ENCODE measurements at places on chromosomes 5 and 9.
A peak's percentile ranks its signal among the peaks of the same experiment; 100 is the strongest.

- DNase-seq, result no peak
Observed at GRCh38 chr9:109355564-109356297, 34.9 kb upstream of the EPB41L4B start.

DNA sequence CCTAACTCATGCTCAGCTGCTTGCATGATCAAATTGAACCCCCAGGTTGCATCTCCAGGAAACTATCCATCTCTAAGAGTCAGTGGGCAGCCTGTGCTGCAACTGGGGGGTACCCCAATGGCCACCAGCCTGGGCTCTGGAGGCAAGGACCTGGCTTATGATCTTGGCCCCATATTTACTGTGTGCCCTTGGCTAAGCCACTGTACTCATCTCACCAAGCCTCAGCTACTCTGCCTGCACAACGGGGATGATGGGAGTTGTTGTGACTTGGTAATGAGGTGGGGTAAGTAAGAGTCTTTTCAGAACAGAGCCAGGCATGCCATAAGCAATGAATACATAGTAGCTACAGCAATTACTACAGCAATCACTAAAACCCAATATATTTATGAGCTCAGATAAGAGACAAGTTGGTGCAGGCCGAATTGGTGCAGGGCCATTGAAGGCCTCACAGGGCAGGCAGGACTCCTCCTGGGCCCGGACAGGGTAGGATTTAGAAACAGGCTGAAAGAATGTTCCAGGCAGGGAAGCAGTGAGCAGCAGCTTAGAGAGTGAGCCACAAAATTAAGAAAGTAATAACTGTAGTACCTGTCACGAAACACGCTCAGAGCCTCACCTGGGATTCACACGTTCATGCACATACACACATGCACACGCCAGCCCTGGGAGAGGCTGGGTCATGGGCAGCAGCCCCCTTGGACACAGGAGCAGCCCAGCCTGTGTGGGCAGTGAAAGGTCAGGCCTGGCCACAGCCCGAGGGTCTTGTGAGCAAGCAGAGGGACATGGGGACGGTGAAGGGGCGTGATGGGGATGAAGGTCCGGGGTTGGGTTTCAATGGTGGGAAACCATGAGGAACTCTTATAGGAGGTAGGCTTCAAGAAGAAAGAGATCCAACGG lies 74.1 kb downstream of the PAX5 start:
- no peak for DNase-seq

- no peak for DNase-seq
Observed at GRCh38 chr9:91126761-91127445, 234.8 kb downstream of the AUH start.

DNA sequence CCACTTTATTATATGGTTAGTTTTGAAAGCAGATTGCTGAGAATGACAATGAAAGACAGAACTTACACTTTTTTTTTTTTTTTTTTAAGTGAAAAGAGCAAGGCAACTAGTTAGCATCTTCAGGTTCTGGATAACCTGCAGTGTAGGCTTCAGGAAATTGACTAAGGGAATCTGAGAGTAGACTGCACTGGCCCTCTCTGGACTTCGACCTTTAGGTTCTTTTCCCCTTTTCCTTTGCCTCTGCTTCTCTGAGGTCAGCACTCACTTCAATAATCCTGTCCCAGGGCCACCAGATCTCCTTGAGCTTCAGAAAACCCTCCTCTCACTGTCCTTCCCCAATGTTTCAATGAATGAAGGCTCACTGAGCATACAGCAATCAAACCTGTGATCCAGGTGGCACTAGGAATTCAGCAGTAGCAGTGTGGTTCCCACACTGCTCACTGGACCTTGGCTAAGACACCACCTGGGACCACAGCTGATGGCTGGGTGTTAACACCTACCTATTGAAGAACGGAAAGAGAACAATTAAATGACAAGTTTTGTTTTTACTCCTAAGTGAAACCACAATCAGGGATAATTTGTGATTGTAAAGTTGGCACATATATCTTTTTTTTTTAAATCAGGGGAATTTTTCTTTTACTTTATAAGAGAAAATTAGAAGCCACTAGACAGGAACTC lies 85.8 kb upstream of the IL6ST start:
- DNase-seq, result no peak

GRCh38 chr5:38554403-38554802 lies 2.0 kb downstream of the LIFR start:
- no peak for DNase-seq

- DNase-seq, result no peak
Observed at GRCh38 chr5:109177227-109177626, 232.5 kb downstream of the PJA2 start.

- no peak for DNase-seq
Observed at GRCh38 chr9:78304357-78304756, 7.4 kb downstream of the PSAT1 start.

DNA sequence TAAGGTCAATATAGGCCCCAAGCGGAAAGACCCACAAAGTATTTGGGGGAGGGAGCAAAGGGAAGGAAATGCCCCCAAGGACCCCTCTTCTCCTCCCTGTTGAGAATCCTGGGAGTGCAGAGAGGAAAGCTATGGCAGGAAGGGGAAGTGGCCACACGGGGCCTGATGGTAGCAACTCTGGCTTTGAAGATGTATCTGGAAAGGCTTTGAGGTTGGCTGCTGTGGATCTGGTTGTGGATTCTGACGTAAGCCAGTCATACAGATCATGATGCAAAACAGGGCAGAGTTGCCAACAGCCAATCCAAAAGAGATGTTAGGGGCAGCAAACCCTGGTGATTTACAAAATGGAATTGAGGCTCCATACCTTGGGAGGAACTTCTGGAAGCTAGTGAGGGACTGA lies 108.8 kb downstream of the PRKACG start:
- DNase-seq, result no peak

DNA sequence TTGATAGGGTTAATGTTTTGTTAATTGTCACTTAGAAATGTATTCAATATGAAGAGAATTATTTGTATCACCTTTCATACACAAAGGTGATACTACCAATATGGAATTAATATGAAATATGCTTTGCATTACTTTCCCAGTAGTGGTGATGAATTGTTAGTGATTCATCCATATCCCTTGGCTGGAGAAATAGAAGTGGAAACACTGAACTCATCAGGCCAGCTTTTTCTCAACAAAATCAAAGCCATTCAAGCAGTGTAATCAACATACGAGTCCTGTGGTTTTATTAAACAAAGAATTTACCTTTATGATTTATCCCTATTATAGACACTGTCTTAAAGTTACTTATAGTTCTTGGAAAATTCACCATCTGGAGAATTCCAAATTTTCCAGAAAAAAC lies 264.0 kb upstream of the MEF2C start:
- DNase-seq, result no peak

- peak; percentile 93 for DNase-seq
Observed at GRCh38 chr9:129202613-129203555, 24.8 kb upstream of the IER5L start.

GRCh38 chr5:80204808-80205614 lies 50.8 kb downstream of the SERINC5 start:
- no peak for DNase-seq

GRCh38 chr5:82476155-82476554 lies 198.0 kb upstream of the RPS23 start:
- no peak for DNase-seq

GRCh38 chr5:18393565-18394442 lies 759.5 kb downstream of the TAF11L14 start:
- DNase-seq, result peak; percentile 80

DNA sequence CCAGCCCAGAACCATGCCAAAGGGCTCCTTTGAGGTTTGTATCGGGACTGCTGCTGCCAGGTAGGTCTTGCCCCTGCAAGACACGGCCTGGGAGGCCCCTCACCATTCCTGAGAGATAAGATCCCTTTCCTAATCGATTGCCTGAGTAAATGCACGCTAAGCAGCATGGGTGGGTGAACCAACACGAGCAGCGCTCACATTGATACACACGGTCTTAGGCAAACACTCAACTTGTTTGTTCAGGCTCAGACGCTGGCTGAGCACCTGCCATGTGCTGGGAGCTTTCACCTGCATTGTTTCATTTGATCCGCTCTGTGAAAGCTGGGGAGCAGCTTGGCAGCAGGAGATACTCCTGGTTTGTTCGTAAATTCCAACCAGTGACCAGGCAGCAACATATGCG lies 76.9 kb upstream of the NEURL1B start:
- DNase-seq, result peak; percentile 39

- DNase-seq, result no peak
Observed at GRCh38 chr9:98010445-98010844, 27.3 kb downstream of the ANP32B start.

DNA sequence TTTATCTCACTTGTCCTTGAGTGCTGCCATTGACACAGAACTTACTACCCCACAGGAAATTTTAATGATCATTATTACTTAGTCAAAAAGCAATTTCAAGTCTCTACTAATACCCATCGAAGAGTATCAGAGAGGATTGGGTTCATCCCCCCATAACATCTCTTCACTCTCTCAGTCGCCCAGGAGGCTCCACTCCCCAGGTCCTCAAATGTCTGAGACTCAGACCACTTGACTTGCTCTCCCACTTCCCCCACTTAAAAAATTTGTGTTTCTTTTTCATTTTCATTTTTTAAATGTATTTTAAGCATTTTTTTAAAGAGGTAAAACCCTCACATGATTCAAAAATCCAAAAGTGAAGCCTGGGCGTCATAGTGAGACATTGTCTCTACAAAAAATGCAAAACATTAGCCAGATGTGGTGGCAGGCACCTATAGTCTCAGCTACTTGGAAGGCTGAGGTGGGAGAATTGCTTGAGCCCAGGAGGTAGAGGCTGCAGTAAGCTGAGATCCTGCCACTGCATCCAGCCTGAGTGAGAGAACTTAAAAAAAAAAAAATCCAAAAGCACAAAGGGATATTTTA lies 56.8 kb upstream of the TRAF1 start:
- no peak for DNase-seq

DNA sequence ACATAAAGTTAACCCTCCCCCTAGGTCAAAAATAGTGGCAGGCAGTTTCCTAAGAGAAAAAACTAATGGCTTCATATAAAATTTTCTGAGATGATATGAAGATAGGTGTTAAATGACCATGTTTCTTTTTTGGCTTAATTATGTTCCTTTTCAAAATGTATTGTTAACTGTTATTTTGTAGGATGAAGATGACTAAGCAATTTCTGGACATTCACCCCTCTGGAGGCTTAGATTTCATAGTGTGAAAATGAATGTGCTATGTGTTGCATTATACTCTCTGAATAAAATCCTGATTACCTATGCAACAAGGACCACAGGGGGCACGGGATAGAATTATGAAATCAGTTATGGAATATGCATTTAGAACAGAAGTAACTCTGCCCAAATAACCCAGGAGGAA lies 233.5 kb downstream of the MRPS30 start:
- no peak for DNase-seq

- DNase-seq, result peak; percentile 31
Observed at GRCh38 chr5:56900858-56901578, 8.4 kb upstream of the SETD9 start.

- no peak for DNase-seq
Observed at GRCh38 chr5:86971034-86971571, 296.6 kb upstream of the RASA1 start.

DNA sequence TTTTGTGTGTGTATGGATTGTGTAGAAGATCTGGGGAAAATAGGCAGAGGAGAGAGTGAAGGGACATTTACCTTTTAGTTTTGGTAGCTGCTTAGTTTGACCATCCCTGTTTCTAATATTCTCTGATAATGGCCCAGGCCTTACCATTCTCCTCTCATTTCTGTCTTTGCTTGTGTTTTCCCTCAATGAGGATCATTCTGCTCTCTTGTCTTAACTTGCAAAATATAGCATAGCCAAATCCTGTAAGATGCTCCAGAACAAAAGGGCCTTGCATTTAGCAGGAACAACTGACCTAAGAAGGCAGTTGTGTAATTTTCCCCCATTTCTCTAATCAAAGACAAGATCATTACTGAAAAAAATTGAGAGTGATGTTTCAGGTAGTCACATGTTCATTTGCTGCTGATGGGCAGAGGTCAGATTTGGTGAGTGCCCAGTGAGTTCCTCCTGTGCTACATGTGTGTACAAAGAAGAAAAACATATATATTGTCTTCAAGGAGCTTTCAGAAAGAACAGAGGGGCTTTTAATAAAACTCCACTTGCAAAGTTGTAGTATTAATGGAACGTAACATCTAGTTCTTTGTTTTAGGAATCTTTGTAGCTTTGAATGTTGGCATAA lies 139.5 kb downstream of the KDM4C start:
- DNase-seq, result no peak

- DNase-seq, result no peak
Observed at GRCh38 chr5:175733017-175733416, 75.1 kb downstream of the HRH2 start.

DNA sequence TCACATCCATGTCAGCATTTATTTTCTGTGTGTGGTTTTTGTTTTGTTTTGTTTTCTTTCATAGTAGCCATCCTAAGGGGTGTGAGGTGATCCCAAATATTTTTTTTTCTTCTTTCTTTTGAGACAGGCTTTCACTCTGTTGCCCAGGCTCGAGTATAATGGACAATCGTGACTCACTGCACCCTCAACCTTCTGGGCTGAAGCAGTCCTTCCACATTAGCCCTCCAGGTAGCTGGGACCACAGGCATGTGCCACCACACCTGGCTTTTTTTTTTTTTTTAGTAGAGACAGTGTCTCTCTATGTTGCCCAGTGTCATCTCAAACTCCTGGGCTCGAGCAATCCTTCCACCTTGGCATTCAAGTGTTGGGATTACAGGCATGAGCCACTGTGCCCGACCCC lies 59.1 kb downstream of the CDC42SE2 start:
- peak; percentile 63 for DNase-seq

- DNase-seq, result no peak
Observed at GRCh38 chr9:33154371-33154770, 12.8 kb downstream of the B4GALT1 start.

GRCh38 chr5:119746984-119747383 lies 117.6 kb downstream of the FAM170A start:
- DNase-seq, result no peak

GRCh38 chr5:143161885-143162540 lies 241.5 kb downstream of the NR3C1 start:
- DNase-seq, result no peak

DNA sequence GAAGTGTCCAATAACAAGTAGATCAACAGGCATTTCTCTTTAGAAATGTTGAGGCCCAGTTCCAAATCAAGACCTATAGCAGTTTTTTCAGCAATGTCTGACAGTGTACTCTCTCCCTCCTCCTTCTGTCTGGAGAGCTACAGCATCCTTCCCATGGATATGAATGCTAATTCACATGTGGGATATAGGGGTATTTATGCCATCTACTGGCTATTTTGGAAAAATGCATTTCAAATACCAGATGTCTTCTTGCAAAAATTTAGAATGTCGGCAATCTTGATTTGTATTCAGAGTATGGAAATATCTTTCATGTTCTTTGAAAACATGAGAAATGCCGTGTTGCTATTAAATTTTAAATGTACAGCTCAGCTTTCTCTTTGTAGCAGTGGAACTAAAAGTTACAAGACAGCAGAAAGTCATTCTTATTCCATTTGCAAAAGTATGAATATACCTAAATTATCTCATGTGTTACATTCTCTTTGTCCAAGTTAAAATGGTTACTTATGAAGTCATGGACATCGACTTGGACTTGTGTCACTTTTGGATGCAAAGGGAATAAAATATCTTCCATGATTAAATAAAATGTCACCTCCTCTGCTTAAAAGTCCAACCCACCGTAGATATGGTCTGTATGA lies 647.8 kb downstream of the TAF11L14 start:
- DNase-seq, result no peak

GRCh38 chr5:141369994-141370848 lies at the start of gene PCDHGB3:
Gene PCDHGB3, plus strand, starts transcription at chr5:141370242. Its CDS starts 153 bp downstream, at chr5:141370395.
- no peak for DNase-seq
